ENCODE measurements at places on chromosomes 3 and 15. TPM values are rescaled to one million over a fixed set of nuclear protein-coding genes. Genes with fewer than 3 reads are reported as not detected.

The IL1RAP gene
- total RNA-seq: 9.0 TPM

The ARPP19 gene
- total RNA-seq: 205 TPM

The CHCHD4 gene
- 23.3 TPM for total RNA-seq

The WDR93 gene
- total RNA-seq: 0.11 TPM

The C3orf20 gene
- not detected for total RNA-seq

The NUP210 gene
- 164 TPM for total RNA-seq

The FAM81A gene
- 2.2 TPM for total RNA-seq

The PRKCI gene
- total RNA-seq: 19.6 TPM

The CHL1 gene
- not detected for total RNA-seq

Measured in activated CD8-positive, alpha-beta memory T cell treated with anti-CD3 and anti-CD28 coated beads for 36 hours (primary cell).